Activated T-helper 9 cell treated with anti-CD3 and anti-CD28 coated beads, Interleukin-2, amount 50 U/mL, for 16 hours (primary cell): ENCODE measurements at places on chromosomes 2 and 18.

DNA sequence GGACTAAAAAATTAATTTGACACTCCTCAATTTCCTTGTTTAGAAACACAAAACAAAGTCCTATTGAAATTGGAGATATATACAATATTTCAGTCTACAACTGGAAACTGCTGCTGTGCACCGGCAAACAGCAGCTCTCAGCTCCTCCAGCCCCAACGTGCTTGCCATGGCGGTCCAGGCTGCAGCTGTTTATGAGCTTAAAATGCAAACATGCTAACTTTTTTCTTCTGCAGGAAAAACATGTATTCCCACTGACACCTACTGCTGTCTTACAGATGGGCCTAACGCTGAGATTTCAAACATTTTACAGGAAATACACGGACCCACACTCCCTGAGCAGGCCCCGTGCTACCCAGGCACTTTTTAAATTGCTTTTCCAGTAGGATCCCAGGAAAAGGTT is 195.5 kb downstream of the BCL11A start:
- DNase-seq = no peak

DNA sequence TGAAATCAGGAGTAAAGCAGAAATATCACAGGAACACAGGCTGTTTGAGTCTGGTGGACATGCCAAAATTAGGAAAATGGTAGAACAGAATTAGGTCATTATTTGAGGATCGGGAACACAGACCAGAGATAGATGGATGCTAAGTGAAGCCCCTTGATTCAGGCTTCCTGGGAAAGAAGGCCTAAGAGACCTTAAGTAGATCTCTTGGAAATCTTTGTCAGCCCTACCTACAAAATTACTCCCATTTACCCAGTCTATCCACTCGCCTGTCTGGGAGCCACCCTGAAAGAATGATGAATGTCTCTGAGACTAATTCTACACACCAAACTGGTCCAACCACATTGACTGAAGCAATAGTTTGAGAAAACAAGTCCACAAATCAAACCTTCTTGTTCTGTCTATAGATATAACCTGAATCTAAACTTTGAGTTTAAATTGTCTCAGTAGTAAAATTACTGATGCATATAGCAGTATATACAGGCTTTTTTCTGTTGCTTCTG is 36.6 kb upstream of the TANK start:
- DNase-seq = no peak

DNA sequence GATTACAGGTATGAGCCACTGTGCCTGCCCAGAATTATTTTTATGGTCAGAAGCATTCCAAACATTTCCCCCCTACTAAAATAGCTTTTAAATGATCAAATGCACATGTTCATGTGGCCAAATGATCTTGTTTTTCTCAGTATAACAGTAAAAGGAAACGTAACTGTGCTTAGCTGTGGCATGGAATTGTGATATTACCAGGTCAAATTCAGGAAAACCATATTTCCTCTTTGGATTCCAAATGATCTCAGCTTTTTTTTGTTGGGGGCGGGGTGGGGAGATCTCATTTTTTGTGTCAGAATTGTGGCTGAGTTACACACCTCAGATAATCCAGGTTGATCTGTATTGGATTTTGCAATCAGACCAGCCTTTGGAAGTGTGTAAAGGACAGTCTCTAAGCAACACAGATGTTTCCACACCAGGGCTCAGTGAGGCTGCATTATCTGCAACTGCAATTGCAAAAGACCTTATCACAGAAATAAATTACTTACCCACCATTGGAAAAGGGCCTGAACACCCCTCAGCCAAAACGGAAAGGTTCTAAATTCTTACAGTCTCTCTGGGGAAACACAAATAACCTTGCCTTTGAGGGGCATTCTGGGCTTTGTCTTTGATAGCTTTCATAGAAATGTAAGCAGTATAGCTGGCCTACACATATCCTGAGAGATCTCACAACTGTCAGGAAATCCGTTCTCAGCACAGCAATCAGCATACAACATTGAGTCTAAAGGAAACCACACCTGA is 8.4 kb downstream of the CASP10 start:
- no peak for DNase-seq

DNA sequence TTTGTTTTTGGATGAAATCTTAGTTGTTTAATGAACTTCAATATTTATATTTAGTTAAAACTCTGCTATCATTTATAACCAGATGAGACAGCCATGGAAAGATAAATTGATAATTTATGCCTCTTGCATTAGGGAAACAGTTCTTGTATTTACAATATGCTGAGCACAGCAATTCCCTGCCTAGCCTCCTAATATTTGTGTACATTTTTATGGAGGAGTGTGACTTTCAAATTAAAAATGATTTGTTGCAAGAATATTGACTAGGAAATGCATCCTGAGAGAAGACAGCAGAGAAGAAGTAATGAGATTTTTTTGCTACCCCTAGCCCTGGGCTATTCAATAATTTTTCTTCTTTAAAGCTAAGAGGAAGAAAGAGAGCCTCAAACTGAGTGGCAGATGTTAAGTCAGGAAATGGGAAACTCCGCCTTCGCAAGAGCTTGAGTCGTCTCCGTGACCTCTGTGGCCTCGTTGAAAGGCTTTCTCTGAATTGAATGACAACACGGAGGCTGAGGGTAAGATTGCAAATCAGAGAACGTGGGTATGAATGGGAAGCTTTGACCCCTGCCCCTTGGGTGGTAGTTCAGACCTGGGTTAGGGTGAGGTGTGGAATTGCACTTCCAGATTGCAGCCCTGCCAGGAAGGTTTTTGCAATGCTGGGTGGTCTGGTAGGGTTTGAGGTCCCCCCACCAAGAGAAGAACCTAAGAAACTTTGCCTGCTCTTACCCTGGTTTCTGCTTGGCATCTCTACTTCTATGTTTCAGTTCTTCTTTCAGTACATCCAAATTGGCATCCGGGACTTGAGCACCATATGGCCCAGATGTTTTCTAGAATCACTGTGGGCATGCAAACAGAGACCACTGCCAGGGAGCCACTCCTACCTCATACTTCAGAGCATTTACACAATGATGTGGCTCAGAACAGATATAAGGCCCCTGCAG is 210.3 kb upstream of the RBMS1 start:
- DNase-seq = no peak

GRCh38 chr2:6945087-6945813 is 28.0 kb downstream of the RNF144A start:
- DNase-seq = no peak

- DNase-seq = no peak
Measured at GRCh38 chr2:141929331-141930252, 201.2 kb downstream of the LRP1B start.

- DNase-seq = no peak
Measured at GRCh38 chr2:58870704-58871103, 629.6 kb upstream of the FANCL start.

- no peak for DNase-seq
Measured at GRCh38 chr2:45889620-45890370, 238.3 kb downstream of the PRKCE start.

- no peak for DNase-seq
Measured at GRCh38 chr2:31066086-31066485, 72.2 kb downstream of the GALNT14 start.

- no peak for DNase-seq
Measured at GRCh38 chr2:157840568-157841156, 35.5 kb downstream of the ACVR1 start.

GRCh38 chr2:236616624-236617023 is 47.0 kb downstream of the ACKR3 start:
- DNase-seq = no peak

- DNase-seq = no peak
Measured at GRCh38 chr2:217632043-217632442, 370.8 kb downstream of the TNS1 start.

- DNase-seq = no peak
Measured at GRCh38 chr2:232342635-232343565, 35.7 kb upstream of the ALPP start.

DNA sequence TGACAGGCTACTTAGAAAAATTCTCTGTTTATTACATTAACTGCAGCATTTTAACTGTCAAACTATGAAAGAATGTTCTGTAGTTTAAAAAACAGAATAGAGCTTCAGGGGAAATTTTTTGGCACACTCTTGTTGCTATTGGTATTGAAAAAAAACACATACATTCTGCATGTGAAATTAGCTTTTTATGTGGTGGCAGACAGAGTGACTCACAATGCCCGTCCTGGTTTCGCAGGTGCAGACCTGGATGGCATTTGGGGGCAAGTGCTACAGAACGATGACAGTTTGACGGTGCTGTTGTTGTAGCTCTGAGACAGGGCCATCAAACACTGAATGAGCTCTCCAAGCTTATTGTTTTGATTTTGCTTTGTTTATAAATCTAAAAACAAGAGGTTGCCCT is 105.0 kb upstream of the MAP3K20 start:
- no peak for DNase-seq

DNA sequence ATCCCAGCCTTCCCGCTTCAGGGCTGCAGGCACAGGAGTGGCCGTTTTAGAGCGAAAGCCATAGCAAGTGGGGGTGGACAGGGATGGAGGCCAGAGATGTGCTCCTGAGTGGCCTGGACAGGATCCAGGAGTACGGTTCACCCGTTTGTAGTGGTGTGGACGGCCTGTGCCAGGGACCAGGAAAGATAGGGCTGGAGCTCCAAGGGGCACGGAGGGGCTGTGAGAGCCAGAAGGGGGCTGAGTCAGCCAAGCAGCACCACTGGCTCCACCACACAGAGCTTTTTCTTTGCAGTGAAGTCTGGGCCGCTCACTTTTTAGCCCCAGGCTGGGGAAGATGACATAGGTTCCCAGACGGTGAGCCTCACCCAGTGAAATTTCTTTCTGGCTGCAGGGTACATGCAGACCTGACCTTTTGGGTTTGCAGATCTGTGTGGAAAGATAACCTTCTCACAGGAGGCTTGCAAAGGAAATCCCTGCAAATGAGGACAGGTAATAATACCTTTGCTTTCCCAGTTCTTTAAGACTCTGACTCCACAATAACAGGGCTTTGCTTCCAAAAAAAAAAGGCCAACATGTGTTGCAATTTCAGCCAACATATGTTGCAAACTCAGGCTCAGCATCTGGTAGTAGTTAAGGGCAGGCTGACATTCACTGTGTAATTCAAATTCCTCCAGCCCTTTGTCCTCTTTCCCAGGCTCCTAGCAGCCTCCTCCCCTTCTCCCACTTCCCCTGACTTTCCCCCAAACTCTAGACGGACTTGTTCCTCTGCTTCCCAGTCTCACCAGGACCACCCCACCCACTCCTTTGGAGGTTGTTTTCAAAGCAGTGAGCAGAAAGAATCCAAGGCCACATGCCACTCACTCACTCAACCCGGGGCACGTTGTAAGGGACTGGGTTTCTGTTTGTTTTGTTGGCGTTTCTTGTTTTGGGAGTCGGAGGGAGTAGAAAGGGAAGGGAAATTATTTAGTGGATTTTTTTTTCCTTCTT is 20.3 kb upstream of the LAPTM4A start:
- DNase-seq = no peak

DNA sequence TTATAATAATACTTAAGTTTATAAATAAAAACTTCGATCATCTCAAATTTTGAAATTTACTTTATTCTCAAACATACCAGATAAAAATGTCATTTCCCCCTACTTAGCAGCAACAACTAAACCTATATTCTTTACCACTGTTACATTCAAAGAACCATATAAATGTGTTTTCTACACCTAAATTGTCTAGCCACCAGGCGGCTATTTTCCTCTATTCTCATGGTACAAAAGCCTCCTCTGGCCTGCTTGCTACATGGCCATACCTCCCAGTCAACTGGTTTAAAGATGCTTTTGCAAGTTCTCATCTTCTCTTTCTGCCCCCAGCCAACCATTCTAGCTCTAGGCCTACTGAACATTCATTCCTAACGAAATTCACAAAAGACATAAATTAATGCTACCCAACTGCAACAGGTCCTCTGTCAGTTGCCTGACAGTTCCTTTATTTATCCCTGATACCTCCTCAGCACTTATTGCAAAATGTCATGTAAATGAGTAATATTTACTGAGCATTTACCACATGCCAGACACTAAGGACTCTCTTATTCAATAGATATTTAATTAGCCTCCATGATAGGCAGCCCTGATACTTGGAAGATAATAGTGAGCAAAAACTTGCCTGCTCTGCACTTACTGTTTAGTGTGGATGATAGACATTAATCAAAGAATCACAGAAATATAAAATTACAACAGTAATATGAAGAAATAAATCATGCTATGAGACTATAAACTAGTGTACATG is 5.0 kb downstream of the C1D start:
- DNase-seq = no peak

GRCh38 chr2:852168-852567 is 98.5 kb upstream of the SNTG2 start:
- DNase-seq = no peak

GRCh38 chr2:211062297-211062612 is 505.9 kb downstream of the CPS1 start:
- no peak for DNase-seq

DNA sequence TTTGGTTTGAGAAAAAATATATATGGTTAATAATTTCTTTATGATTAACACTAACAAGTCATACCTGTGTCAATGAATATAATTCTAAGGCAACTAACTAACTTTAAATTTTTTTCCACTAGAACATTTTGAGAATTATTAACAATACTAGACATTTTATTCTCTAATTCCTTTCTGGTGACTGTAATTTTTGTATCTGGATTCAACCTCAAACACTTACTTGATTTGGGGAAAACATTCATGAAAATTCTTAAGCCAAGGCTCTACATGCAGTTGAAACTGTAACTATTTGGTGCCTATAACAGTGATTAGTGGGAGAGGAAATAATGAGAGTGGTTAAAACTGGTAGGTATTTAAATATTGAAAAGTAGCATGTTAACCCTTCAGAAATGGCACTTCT is 546.5 kb upstream of the KLHL29 start:
- no peak for DNase-seq

- DNase-seq = no peak
Measured at GRCh38 chr2:238104691-238105371, 4.7 kb downstream of the ESPNL start.

- no peak for DNase-seq
Measured at GRCh38 chr2:120308038-120308910, 37.7 kb upstream of the INHBB start.

DNA sequence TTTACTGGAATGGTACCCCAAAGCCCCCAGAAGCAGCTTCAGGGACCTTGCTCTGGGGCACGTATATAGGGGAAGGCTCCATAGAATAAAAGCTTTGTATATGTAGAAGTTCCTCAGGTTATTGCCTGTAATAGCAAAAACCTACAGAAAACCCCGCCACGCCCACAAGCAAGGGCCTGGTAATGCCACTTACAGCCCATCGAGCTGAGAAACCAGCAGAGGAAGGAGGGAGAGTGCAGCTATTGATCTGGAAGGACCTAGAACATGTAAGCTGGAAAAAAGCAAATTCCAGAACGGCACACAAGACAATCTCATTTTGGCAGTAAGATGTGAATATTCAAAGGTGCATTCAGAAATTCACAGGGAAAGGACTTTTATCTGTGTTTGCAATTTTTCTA is 15.8 kb downstream of the HS1BP3 start:
- no peak for DNase-seq

- DNase-seq = no peak
Measured at GRCh38 chr18:27763936-27764335, 413.0 kb downstream of the CDH2 start.

- no peak for DNase-seq
Measured at GRCh38 chr18:35777039-35777438, 195.4 kb upstream of the RMP24 start.

- DNase-seq = no peak
Measured at GRCh38 chr2:35343135-35343534, 1012.4 kb upstream of the CRIM1 start.

- DNase-seq = no peak
Measured at GRCh38 chr2:147460155-147460554, 384.7 kb upstream of the ACVR2A start.
